ENCODE measurements at places on chromosomes 11 and 22.

DNA sequence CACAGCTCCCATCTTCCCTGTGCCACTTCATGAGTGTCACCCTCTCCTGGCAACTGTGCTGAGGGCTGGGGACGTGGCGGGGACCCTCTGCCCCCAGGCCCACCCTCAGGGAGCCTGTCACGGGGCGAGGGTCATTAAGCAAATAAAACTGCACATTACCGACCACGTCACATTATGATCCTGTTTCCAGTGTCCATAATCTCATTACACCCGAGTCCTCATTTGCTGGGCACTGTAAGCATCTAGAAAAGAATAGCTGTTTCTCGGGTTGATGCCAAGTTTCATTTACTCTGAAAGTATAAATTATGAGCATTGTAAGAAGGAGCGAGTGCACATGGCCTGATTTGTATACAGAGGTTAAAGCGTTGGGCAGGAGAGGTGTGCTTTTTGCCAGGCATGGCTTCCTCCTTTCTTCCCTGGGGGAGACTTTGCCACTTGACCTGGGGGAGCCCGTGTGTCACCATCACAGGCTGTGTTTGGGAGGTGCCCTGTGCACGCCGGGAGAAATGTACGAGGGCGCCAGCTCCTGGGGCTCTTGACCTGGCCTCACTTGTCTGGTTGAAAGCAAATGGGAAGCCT is 50.5 kb downstream of the LRP5 start:
- DNase-seq: no peak

DNA sequence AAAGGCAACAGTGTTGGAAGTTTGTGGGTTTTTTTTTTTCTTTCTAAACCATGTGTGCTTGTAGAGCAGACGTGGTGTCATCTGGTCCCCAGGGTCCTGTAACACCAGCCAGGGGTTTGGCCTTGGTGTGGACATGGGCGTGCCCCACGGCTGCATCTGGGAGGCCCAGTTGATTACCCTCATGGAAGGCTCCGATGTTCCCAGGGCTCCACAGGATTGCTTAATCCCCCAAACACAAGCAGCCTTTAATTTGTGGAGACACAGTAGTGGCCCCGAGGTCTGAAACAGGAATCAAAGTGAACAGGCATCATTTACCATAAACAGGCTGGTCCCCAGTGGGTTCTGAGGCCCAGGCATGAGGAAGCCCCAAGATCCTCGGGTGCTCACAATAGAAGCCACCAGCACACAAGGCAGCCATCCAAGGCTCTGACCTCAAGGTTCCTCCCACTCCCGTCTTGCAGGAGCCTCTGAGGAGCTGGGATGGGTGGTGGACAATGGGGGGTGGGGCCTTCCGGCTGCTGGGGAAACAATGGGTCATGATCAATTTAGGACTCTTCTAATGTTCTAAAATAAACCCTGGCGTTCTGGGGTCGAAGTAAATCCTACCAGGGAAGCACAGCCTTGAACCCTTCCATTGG is 115.0 kb upstream of the CD82 start:
- DNase-seq: no peak

GRCh38 chr11:77502346-77502905 is 28.5 kb upstream of the PAK1 start:
- no peak for DNase-seq

- DNase-seq: peak; percentile 49
Observed at GRCh38 chr11:61041755-61042518, 60.4 kb upstream of the CD5 start.

GRCh38 chr11:34339149-34340064 is 18.4 kb downstream of the ABTB2 start:
- DNase-seq: peak; percentile 28

- no peak for DNase-seq
Observed at GRCh38 chr11:111077530-111078322, 167.8 kb upstream of the POU2AF2 start.

DNA sequence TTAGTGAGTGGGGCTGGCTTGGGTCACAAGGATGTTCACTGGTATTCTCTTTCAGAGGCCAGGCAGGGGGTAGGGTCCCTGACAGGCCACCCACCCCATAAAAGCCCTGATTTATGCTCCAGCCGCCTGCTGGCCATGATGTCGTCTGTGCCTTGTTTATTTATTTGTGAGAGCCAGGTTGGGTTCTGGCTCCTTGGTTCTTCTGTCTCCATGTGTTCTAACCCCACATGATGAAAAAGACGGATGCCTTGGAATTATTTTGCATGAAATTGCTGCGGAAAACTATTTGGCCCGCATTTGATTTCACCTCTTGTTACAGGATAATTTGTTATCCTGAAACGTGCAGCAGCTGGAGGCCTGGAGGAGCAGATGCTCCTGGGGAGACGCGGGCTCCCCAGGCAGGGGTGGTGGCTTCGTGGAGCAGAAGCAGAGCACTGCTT is 46.3 kb upstream of the WNT11 start:
- DNase-seq: no peak

DNA sequence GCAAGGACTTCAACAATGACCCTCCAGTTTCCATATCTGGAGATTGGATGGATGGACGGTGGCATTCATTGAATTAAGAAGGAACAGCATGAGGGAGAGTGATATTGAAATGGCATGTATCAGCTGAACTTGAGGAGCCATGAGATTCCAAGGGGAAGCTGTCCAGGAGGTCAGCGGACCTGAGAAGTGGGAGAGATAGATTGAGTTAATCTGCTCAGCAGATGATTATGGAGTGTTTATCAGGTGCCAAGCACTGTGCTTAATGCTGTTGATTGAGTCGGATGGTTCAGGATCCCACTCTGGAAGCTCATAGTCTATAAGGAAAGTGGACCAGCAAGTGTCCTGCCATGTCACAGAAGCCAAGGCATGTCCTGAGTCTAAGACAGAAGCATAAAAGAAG is 581.3 kb downstream of the INSC start:
- no peak for DNase-seq
